Activated CD4-positive, alpha-beta T cell treated with anti-CD3 and anti-CD28 coated beads, Interleukin-2, amount 10 ng/mL, durations not matched to agents 7 days and 5 days (primary cell): ENCODE measurements at places on chromosomes 12 and 14.

- DNase-seq, result no peak
- no peaks in the 10 kb centered on the region for H3K4me1 ChIP-seq
- H3K4me3 ChIP-seq, result no peak overlapping the region
- H3K36me3 ChIP-seq, result peaks cover 15% of the 10 kb centered on the region
- peak overlapping the region; percentile 14 for H3K27ac ChIP-seq
These were observed 40.4 kb downstream of the AACS start for GRCh38 chr12:125105600-125105999.

- DNase-seq, result no peak
- no peaks in the 10 kb centered on the region for H3K4me1 ChIP-seq
- H3K27ac ChIP-seq, result no peak overlapping the region
- peaks cover 16% of the 10 kb centered on the region for H3K27me3 ChIP-seq
These were observed 74.0 kb downstream of the TSPAN9 start for GRCh38 chr12:3150931-3151835.

DNA sequence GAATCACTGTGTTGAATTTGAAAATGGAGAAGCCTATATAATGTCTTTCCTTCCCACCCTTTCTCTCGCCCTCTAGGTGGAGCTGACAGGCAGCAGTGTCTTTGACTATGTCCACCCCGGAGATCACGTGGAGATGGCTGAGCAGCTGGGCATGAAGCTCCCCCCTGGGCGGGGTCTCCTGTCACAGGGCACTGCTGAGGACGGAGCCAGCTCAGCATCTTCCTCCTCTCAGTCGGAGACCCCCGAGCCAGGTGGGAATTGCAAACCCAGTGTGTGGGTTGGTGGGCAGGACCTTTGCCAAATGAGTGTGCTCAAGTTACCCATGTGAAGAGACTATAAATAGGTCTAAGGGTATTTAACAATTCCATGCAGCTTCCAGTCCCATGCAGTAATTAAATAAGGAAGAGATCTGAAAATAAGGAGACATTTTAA, 274.7 kb downstream of the EGLN3 start:
- H3K4me3 ChIP-seq, result no peak overlapping the region
- DNase-seq, result no peak
- H3K36me3 ChIP-seq, result no peaks in the 10 kb centered on the region
- H3K27me3 ChIP-seq, result no peaks in the 10 kb centered on the region
- no peaks in the 10 kb centered on the region for H3K4me1 ChIP-seq

DNA sequence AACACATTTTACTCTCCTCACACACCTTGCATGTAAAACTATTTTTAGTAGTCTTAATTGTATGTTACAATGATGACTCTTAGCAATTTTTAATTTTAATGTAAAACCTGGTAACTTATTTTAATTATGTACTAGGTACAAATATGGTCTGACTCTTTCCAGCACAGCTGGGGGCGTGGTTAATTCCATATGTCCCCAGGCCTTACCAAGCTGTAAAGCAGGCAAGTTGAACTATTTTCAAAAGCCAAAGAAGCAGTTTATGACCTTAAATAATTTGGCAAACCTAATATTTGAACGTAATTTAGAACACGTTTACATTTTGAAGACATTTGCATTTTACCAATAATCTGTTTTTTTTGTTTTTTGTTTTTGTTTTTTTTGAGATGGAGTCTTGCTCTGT, 9.3 kb upstream of the ACOT6 start:
- H3K27ac ChIP-seq, result no peak overlapping the region
- no peak overlapping the region for H3K4me3 ChIP-seq
- H3K27me3 ChIP-seq, result peaks cover 2% of the 10 kb centered on the region
- no peak for DNase-seq

DNA sequence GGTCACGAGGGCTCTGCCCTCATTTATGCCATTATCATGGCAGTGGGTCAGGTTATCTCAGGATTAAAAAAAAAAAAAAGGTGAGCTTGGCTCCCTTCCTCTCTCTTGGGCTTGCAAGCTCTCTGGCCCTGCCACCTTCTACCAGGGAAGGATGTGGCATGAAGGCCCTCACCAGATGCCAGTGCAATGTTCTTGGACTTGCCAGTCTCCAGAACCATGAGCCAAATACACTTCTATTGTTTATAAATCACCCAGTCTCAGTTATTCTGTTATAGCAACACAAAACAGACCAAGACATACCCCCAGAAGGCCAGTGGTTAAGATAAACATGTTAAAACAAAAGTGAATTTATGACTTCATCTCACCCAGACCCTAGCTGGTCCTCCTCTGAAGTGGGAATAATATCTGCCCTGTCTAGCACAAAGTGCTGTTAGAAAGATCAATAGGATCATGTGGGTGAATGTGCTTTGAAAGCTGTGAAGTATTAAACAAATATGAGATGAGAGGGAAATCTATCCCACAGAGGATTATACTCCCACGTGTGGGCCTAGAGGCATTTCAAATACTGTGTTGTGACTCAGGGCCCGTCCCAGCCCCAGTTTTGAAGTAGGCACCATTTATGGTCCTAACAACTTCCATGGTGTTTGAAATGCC, 88.6 kb downstream of the NINJ2 start:
- DNase-seq, result no peak
- peaks cover 53% of the 10 kb centered on the region for H3K4me1 ChIP-seq
- no peak overlapping the region for H3K4me3 ChIP-seq
- peak overlapping the region; percentile 80 for H3K27ac ChIP-seq
